ENCODE measurements at places on chromosomes 2 and 18. TPM values are rescaled to one million over a fixed set of nuclear protein-coding genes. Genes with fewer than 3 reads are reported as not detected.

GAREM1 gene
- total RNA-seq, result not detected

ADRA2B gene
- 0.30 TPM for total RNA-seq

PARD3B gene
- total RNA-seq, result 0.46 TPM

PROKR1 gene
- not detected for total RNA-seq

SMAD7 gene
- 7.2 TPM for total RNA-seq

TSPYL6 gene
- total RNA-seq, result not detected

ZSWIM2 gene
- not detected for total RNA-seq

GRCh38 chr18:42289526-42289925 lies 334.5 kb downstream of the PIK3C3 start:
- H3K27me3 ChIP-seq, result no peaks in the 10 kb centered on the region
- H3K4me3 ChIP-seq, result no peak overlapping the region
- no peak overlapping the region for H3K27ac ChIP-seq
- no peaks in the 10 kb centered on the region for H3K4me1 ChIP-seq
- no peaks in the 10 kb centered on the region for H3K36me3 ChIP-seq

DNA sequence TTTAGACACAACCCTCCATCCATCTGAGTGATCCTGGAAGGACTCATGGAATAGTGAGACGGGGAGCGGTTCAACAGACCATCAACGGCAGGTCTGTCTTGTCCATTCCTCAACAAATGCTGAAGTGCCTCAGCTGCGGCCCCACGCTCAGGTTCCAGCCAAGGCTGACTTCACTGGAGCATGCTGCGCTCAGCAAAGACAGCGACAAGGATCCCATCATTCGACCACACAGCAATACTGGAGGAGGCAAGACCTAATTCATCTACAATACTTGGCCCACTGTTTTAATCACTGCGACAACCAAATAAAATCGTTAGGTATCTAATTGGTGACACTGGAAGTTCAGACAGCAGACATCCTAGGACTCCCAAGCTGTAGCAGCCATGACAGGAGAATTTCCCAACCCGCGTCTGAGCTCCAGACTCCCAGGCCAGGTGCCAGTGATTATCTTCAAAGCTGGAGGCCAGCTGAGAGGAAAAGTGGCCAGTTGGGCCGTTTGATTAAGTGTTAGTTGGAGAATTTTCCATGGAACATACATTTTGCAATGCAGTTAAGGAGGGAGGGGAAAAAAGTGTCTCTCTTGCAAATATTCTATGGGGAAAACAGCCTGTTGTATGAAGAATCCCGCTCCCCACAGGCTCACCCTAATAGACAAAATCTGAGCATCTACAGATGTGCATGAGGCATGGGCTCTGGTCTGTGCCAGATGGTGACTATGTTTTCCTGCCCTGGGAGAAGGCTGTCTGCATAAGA lies 92.5 kb upstream of the SLC35G4 start:
- no peaks in the 10 kb centered on the region for H3K36me3 ChIP-seq
- H3K4me1 ChIP-seq, result no peaks in the 10 kb centered on the region
- no peak for DNase-seq
- H3K4me3 ChIP-seq, result no peak overlapping the region
- no peaks in the 10 kb centered on the region for H3K27me3 ChIP-seq

GRCh38 chr2:10900216-10901109 lies 11.3 kb upstream of the KCNF1 start:
- DNase-seq, result peak; percentile 39
- no peak overlapping the region for H3K27ac ChIP-seq
- peaks cover 4% of the 10 kb centered on the region for H3K27me3 ChIP-seq
- no peak overlapping the region for H3K4me3 ChIP-seq
- no peaks in the 10 kb centered on the region for H3K4me1 ChIP-seq

DNA sequence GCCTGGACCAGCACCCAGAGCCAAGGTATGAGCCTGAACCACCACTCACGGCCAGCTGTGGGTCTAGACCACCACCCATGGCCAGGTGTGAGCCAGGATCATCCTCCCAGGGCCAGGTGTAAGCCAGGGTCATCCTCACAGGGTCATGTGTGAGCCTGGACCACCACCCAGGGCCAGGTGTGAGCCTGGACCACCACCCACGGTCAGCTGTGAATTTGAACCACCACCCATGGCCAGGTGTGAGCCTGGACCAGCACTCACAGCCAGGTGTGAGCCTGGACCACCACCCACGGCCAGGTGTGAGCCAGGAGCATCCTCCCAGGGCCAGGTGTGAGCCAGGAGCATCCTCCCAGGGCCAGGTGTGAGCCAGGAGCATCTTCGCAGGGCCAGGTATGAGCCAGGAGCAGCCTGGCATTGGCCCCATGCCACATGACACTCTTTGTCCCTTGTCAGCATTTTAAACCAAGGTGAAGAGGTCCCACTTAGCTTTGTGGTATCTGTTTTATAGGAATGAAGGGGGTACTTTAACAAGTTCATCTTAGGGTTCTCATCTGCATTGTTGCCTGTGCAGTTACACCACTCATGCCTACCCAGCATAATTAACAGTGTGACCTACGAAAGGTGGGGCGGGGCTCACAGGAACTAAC lies 71.2 kb downstream of the AGAP1 start:
- H3K36me3 ChIP-seq, result no peaks in the 10 kb centered on the region
- no peak overlapping the region for H3K27ac ChIP-seq
- H3K27me3 ChIP-seq, result peaks cover 27% of the 10 kb centered on the region
- H3K4me1 ChIP-seq, result no peaks in the 10 kb centered on the region
- no peak for DNase-seq
- H3K4me3 ChIP-seq, result no peak overlapping the region

DNA sequence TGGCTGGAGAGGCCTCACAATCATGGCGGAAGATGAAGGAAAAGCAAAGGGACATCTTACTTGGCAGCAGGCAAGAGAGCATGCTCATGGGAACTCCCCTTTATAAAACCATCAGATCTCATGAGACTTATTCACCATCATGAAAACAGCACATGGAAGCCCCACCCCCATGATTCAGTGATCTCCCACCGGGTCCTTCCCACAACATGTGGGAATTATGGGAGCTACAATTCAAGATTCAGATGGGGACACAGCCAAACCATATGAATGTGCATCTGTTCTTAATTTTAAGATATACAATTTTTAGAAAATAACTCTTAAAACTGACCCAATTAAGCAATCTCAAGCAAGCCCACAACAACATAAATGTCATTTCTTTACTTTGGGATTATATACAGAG lies 12.6 kb downstream of the C18orf63 start:
- no peak for DNase-seq
- no peak overlapping the region for H3K27ac ChIP-seq
- no peak overlapping the region for H3K4me3 ChIP-seq
- H3K4me1 ChIP-seq, result no peaks in the 10 kb centered on the region
- H3K27me3 ChIP-seq, result peaks cover 4% of the 10 kb centered on the region
- H3K36me3 ChIP-seq, result no peaks in the 10 kb centered on the region

DNA sequence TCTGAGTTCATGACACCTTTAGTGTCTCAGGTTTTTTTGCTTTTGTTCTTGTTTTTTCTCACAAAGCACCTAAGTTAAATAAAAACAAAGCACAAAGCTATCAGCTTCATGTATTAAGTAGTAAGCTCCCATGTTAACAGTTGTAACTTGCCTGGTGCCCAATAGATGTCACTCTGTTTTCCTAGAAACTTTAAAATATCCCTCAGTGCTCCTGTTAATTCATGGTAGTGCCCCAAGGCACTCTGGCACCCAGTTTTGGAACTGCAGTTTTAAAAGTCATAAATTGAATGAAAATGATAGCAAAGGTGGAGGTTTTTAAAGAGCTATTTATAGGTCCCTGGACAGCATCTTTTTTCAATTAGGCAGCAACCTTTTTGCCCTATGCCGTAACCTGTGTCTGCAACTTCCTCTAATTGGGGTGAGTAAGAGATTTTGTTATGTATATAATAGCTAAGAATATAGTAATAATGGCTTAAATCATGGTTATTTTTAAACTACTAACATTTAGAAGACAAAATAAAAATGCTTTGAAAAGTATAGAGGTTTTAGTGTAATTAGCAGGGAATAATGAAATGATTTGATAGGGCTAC lies 555.0 kb upstream of the TMEFF2 start:
- no peak overlapping the region for H3K27ac ChIP-seq
- H3K36me3 ChIP-seq, result no peaks in the 10 kb centered on the region
- H3K27me3 ChIP-seq, result no peaks in the 10 kb centered on the region
- no peak overlapping the region for H3K4me3 ChIP-seq
- no peak for DNase-seq

DNA sequence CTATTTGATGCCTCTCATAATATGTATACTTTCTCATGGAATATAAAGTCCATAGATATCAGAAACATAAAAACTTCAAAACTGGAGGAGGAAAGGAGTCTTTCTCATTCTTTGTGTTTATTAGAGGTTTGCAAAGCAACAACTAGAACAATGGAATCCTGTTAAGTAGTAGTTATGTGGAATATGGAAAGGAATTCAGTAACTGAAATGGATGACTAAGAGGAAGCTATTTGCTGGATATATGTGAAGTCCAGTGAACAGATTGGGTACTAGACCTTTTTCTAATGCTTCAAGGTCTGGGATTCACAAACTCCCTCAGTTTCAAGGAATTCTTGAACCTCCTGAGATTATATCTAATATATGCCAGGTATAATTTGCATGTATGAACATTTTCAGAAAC lies 353.6 kb upstream of the FANCL start:
- H3K27me3 ChIP-seq, result no peaks in the 10 kb centered on the region
- no peak for DNase-seq
- H3K4me3 ChIP-seq, result no peak overlapping the region
- no peaks in the 10 kb centered on the region for H3K4me1 ChIP-seq
- H3K27ac ChIP-seq, result no peak overlapping the region

- DNase-seq, result no peak
- H3K4me3 ChIP-seq, result no peak overlapping the region
- peaks cover 7% of the 10 kb centered on the region for H3K27me3 ChIP-seq
These were observed 31.8 kb downstream of the NYAP2 start for GRCh38 chr2:225431105-225431863.

DNA sequence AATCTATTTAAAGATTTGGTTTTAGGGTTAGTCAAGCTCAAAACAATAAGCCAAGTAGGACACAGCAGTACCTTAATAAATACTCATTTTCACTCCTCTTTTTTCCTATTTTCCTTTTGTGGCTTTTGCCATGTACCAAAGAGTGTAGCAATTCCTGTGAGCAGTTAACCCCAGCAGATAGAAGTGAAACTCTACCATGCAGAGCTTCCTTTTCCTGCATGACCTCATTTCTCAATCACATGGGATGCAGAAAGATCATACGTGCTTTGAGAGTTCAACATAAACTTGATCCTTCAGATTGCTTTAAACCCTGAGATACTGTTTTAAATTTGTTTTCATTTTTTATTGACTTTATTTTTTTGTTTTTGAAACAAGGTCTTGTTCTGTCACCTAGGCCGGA lies 99.1 kb upstream of the ARHGAP15 start:
- DNase-seq, result no peak
- H3K4me1 ChIP-seq, result peaks cover 9% of the 10 kb centered on the region
- H3K27ac ChIP-seq, result no peak overlapping the region
- no peaks in the 10 kb centered on the region for H3K36me3 ChIP-seq
- no peak overlapping the region for H3K4me3 ChIP-seq

GRCh38 chr18:7946734-7947377 lies 379.7 kb downstream of the PTPRM start:
- peaks cover 3% of the 10 kb centered on the region for H3K36me3 ChIP-seq
- no peaks in the 10 kb centered on the region for H3K27me3 ChIP-seq

DNA sequence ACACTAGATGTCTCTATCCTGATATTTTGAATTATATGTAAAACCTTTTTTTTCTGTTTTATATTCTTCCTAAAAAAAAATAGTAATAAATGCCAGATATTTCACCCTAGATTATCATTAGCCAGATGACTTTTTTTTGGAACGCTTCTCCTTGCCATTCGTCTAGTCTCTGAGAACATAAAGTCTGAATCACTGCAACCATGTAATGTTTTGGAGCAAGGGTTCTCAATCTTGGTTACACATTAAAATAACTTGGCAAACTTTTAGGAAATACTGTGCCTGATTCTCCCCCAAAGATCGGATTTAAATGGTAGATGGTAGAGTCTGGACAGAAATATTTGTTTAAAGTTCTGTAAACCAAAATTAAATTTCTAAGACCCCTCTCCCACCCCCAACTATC lies 21.0 kb downstream of the SLC25A52 start:
- H3K4me3 ChIP-seq, result no peak overlapping the region
- no peak overlapping the region for H3K27ac ChIP-seq
- no peak for DNase-seq
- no peaks in the 10 kb centered on the region for H3K36me3 ChIP-seq
- H3K4me1 ChIP-seq, result no peaks in the 10 kb centered on the region

- no peak overlapping the region for H3K27ac ChIP-seq
- no peak overlapping the region for H3K4me3 ChIP-seq
- no peak for DNase-seq
- no peaks in the 10 kb centered on the region for H3K36me3 ChIP-seq
- H3K27me3 ChIP-seq, result no peaks in the 10 kb centered on the region
These were observed 6.4 kb upstream of the TRIB2 start for GRCh38 chr2:12710301-12710700.

DNA sequence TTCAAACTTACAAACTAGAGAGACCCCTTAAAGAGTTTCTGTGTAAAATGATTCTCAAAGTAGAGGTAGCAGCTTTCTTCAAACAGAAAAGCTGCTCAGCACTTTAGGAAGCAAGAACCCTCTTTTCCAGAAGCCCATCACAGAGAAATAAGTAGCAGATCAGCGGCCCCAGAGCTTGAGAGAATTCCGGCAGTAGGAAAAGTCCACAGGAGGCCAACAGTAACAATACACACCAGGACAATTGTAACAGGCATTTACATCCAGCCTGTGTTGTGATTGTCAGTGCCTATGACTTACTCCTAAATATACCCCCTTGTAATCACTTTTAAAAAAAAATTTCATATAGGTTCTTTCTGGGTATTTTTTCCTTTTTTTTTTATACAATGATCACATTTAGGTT lies 161.4 kb upstream of the ACVR2A start:
- H3K4me1 ChIP-seq, result no peaks in the 10 kb centered on the region
- no peak overlapping the region for H3K27ac ChIP-seq
- H3K4me3 ChIP-seq, result no peak overlapping the region
- DNase-seq, result no peak
- no peaks in the 10 kb centered on the region for H3K27me3 ChIP-seq
- H3K36me3 ChIP-seq, result no peaks in the 10 kb centered on the region

DNA sequence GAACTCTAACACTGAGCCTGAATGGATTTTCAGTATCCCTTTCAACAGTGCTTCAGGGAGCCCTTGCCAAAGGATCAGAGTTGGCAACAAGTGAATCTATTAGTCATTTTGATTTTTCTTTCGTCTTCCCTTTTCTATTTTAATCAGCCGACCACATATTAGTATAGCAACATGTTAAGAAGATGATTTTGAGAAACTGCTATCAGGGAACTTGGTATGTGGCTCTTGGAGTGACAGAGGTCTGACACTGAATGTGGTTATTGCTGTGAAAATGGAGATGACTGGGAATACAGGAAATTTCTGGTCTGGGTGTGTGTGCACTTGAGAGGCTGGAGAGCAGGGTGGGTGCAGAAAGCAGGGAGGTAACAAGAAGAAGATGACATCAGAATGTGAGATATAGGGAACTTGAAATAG lies 28.7 kb upstream of the IL1RL1 start:
- H3K36me3 ChIP-seq, result no peaks in the 10 kb centered on the region
- peaks cover 2% of the 10 kb centered on the region for H3K27me3 ChIP-seq
- no peak overlapping the region for H3K27ac ChIP-seq
- no peaks in the 10 kb centered on the region for H3K4me1 ChIP-seq

- no peak for DNase-seq
- H3K4me3 ChIP-seq, result no peak overlapping the region
- peaks cover 20% of the 10 kb centered on the region for H3K27me3 ChIP-seq
- no peak overlapping the region for H3K27ac ChIP-seq
- no peaks in the 10 kb centered on the region for H3K4me1 ChIP-seq
- no peaks in the 10 kb centered on the region for H3K36me3 ChIP-seq
These were observed 84.2 kb downstream of the DOK6 start for GRCh38 chr18:69484699-69485396.

Measured in activated CD4-positive, alpha-beta T cell treated with anti-CD3 and anti-CD28 coated beads for 36 hours (primary cell).